ENCODE measurements at places on chromosomes 1 and 21.

- no peak for DNase-seq
These were observed 14.4 kb downstream of the PLOD1 start for GRCh38 chr1:11948822-11949458.

DNA sequence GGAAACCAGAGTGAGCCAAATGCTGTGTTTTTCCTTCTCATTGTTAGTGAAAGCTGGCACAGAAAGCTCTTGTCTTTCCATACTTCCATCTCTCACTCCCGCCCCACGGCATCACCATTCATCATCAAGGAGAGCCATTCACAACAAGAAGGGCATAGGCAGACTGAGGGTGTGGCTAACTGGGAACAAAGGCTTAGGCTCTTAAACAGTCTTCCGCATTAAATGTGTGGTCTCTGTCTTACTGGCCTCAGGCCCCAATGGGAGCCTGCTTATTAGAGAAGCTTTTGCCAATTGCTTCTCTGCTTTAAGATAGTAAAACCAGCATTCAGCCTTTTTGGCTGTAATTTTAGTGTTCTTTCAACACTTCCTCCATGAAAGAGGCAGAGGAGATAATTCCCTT, 51.4 kb downstream of the TNFSF18 start:
- no peak for DNase-seq

DNA sequence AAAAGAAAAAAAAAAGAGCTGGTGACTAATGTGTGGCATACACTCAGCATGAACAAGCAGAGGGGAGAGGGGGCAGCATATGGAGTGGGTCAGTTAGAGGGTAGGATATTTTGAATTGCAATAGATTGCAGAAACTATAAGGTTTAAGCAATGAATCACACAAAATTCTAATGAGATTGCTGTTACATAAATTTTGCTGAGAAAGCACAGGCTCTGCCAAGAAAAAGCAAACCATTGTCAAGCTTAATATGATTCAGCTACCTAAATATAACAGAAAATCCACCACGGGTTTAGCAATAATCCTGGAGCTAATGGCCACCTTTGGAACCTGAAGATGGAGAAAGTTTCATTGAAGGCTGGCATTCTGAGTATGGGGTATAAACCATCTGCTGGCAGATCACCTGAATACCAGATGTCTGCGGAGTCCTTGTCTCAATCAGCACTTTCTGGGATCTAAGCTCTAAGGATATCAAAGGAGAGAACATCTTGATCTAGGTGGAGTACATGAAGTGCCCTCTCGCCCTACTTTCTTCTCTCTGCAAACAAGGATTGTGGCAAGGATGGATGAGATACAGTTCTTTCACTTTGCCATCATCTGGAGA, 30.3 kb upstream of the ANGPTL7 start:
- no peak for DNase-seq

- no peak for DNase-seq
These were observed 1.7 kb upstream of the PBX1 start for GRCh38 chr1:164557270-164557669.

GRCh38 chr1:198725090-198725489, 86.2 kb downstream of the PTPRC start:
- DNase-seq = no peak

GRCh38 chr21:44667612-44668011, 885 bp upstream of the KRTAP12-2 start:
- no peak for DNase-seq

- no peak for DNase-seq
These were observed 207.2 kb downstream of the PBX1 start for GRCh38 chr1:164765992-164766720.

- no peak for DNase-seq
These were observed at the start of gene S100A3 for GRCh38 chr1:153548722-153549688. Gene S100A3 (minus strand): TSS chr1:153549258. CDS start chr1:153548485, 773 bp downstream.

DNA sequence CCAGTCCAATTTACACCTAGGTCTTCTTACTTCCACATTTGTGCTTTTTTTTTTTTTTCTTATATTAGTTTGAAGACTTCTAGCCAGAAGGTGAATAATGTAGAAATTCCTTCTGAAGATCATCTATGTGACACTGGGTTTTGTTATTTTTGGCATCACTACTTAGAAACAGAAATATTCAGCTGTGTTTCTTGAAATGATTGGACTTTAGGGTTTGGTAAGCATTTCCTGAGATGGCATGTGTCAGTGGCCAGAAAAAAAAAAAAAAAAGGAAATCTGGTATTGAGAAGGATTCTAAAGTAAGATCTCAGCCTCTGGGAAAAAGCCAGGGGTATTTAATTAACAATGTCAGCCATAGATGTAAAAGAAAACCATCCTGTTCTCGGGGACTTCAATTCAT, 43.4 kb upstream of the LRRC8C start:
- no peak for DNase-seq

GRCh38 chr21:41615613-41616012, 107.7 kb upstream of the TMPRSS2 start:
- DNase-seq = no peak

Measured in activated gamma-delta T cell treated with anti-CD3 and anti-CD28 coated beads, Interleukin-2, amount 50 U/mL, for 16 hours (primary cell).